ENCODE measurements at places on chromosomes 3 and 15.

DNA sequence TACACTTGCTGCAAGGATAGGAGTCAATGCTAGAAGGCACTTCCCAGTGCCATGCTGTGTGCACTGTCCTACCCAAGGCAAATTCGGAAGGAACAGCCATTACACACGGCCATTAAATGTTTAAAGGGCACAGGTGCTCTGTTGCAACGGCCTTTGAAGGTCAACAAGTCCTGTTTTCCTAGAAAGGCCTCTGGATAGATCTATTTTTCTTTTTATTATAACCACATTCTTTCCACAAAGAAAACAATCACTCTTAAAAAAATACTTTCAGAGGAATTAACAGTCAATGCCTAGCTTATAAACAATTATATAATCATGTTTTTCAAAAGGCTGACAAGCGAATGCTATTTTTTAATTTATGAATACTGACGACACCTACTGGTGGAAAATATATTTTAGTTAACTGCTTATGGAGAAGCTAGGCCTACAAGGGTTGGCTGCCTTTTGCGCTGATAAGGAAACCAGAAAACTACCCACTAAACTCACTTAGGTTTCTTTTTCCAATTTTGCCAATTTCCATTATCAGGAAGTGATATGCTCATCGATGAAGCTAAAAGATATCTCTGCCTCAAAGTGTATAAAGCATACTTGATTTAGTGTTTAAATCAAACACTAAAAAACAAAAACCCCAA lies 2.4 kb downstream of the ARHGEF3 start:
- DNase-seq: peak; percentile 40

DNA sequence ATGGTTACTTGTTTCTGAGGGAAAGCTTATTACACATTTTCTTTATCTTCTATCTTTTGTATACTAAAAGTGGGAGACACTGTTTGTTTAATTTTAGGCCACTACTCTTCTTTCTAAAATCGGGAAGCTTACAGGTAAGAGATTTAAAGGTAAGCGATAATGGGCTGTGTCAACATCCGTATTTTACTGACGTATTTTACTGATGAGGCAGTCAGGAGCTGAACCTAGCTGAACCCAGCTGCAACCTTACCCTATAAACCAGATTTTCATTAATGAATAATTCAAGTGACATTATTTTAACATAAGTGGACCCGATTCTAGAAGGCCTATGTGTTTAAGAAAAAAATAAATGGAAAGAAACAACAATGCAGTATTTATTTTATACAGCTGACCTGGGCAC lies 13.1 kb downstream of the PSMD6 start:
- no peak for DNase-seq

- DNase-seq: no peak
These were observed 254.5 kb upstream of the RORA start for GRCh38 chr15:61483599-61483998.

DNA sequence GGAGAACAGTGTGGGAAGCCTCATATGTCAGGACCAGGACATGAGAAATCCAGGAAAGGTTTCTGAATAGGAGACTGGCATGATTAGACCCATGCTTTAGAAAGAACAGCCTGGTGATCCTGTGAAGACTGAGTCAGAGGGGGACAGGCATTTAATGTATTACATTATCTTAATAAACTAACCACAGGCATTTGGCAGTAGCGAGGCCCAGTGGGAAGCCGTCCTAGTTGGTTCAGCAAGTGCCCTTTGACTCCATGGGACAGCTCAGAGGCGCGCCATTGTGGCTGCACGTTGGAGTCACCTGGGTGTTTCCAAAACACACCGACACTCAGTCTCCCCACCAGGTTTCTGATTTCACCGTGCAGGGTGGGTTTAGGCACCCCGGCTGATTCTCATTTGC lies 90.5 kb upstream of the DGKG start:
- no peak for DNase-seq

GRCh38 chr3:129100274-129100673 lies 21.3 kb downstream of the RAB43 start:
- DNase-seq: no peak

GRCh38 chr3:139935016-139935865 lies at the start of gene CLSTN2:
Gene CLSTN2, plus strand, starts transcription at chr3:139935185.
- peak; percentile 50 for DNase-seq

DNA sequence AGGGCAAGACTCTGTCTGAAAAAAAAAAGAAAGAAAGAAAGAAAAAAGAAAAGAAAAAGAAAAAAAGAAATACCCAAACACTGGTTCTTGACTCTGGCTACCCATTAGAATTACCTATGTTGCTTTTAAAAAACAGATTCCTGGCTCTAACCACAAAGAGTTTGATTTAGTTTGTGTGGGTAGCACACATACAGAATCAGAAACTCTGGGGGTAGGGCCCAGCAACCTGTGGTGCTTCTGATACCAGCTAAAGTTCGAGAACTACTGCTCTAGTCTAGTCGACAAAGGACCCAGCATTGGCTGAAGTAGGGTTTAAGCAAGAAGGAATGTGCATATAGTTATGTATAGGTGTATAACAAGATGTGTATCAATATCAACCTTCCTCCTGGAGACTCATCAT lies 392.7 kb downstream of the EFHB start:
- DNase-seq: no peak

DNA sequence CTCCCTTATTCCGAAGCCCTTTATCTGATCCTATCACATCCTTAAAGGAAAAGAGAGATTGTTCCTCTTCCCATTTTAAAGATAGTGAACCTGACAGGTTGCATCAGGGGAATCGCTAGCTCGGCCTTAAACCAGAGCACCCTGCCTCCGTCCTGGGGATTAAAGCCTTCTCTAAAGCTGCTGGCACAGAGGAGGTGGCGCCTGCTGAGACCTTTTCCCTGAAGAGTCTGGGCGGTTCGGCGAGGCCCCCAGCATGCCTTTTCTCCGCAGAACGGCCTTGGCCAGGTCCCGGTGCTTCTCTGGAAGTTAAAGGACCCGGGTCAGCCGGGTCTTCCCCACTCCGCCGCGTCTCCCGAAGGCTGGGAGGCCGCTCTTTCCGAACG lies 593 bp downstream of the FAM219B start:
- peak; percentile 46 for DNase-seq

DNA sequence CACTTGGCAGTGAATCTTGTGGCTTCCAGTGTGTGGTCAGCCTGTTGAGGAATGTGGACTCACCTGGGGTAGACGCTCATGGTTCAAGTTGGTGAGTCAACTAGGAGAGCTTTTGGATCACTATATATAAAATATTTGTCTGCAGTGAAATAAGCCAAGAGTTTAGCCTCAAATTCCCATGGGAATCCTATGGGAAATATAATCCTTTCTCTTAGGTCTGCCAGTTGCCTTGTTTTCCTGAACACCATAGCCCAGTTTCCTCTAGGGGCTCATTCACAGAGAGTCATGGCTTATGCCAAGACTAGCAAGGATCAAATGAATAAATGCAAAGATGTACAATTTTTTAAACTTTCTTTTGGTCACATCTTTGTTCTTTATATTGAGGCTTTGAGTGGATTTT lies 100.1 kb upstream of the NPHP3 start:
- no peak for DNase-seq

DNA sequence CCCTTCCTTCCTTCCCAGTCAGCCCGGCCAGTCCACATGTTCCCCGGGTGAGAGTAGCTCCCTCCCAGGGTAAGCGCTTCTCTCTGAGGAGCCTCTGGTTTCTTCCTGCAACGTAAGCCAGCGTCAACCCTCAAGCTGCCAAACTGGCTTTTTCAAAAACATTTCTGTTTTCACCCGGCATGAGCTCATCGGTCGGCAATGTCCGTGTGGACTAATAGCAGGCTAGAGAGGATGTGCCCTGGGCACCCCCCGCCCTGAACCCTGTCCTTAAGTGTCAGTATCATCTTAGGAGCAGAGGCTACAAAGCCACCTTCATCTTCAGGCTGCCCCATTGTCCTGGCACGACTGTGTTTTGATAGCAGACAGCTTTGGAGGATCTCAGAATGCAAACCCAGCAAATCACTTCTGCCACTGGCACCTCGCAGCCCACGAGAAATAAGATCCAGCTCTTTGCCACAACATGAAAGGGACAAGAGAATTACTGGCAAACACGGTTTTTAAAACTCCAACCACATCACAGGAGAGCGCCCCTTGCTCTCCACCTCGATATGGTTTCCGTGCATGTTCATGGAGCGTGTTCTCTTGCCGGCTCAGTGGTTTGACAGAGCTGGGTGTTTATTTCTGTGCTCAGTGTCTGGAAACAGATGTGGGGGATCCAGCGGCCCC lies 9.9 kb downstream of the ALDH1A3 start:
- no peak for DNase-seq

- DNase-seq: peak; percentile 37
These were observed 135.4 kb downstream of the RAB11A start for GRCh38 chr15:66004618-66005262.

GRCh38 chr15:40796041-40796440 lies 10.8 kb upstream of the ZFYVE19 start:
- DNase-seq: no peak

DNA sequence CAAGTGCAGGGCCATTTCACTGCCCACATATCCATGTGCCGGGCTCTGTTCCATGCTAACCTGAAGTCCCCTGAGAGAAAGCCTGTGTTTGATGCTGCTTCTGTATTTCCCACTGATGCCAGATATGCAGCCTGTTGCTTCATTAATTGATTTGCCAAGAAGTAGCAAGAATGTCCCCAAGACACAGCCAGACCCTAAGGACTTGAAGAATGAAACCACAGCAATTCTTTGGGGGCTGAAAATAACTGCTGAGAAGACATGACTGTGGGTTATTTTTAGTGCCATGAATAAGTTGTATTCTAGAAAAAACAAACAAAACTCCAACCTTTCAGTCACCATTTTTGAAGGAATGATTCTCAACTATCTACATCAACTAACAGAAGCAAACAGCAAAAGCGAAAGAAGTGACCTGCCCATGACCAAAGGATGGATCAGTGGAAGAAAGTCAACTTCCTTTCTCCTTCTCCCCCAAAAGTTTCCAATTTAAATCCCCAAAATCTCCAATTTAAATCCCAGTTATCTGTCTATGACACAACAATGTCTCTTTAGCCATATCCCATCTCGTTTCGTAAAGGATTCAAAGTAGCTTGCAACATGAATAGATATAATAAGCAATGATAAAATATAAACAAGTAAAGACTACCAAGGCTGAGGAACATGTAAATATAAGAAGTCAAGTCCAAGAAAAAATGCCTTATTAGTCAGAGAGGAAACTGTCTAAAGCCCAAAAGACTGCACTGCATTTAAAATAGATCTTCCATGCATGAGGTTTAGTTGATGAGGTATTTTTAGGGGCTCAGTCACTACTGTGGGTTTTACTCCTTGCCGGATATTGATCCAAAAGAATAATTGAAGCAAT lies 226.8 kb downstream of the DTWD1 start:
- DNase-seq: no peak

DNA sequence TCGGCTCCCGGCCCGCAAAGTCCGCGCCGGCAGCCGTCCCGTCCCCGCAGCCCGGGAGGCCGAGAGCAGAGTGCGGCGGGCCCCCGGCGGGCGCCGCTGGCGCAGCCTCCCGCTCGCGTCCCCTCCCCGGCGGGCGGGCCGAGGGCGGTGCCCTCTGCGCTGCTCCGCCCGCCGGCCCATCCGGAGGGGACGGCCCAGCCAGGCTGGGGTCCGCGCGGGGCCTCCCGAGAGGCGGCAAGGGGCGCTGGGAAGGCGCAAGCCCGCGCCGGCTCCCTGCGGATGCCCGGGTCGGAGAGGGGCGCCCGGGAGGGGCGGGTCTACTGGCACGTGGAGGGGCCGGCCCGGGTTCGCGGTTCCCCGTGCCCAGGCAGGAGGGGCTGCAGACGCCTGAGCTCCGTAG lies at the start of the genes CLCN2 and POLR2H:
Gene CLCN2 (minus strand): TSS at position 74 of the 400 bp plus-strand sequence. CDS start 126 bp downstream, outside the sequence.
Gene POLR2H (plus strand): TSS at position 179 of the 400 bp plus-strand sequence. CDS start 1,783 bp downstream, outside the sequence.
- no peak for DNase-seq

DNA sequence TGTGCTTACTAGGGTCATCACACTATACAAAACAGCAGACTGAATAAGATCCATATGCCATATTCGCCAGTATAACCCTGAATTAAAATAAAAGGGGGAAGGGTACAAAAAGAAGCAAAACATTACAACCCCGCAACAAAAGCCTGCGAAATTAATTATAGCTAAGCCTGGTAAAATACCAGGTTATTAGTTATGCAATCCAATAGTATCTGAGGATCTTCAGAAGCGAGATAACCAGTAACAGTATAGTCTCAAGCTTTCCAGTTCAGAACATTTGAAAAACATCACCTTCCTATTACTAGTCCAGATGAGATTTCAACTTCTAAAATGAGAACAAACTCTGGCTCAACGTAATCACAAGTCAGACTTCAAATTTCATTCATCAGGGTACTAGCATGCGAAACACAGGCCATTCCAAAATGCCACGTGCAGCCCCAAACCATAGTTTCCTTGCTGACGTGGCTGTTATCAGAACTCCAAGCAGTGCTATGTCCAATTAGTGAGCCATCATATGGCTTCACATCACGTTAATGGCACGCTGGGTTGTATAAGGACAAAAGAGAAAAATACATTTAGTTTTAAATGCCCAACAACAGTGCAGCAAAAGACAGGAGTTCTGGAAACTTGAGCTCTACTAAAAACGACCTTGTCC lies 1.1 kb downstream of the SSR3 start:
- no peak for DNase-seq

DNA sequence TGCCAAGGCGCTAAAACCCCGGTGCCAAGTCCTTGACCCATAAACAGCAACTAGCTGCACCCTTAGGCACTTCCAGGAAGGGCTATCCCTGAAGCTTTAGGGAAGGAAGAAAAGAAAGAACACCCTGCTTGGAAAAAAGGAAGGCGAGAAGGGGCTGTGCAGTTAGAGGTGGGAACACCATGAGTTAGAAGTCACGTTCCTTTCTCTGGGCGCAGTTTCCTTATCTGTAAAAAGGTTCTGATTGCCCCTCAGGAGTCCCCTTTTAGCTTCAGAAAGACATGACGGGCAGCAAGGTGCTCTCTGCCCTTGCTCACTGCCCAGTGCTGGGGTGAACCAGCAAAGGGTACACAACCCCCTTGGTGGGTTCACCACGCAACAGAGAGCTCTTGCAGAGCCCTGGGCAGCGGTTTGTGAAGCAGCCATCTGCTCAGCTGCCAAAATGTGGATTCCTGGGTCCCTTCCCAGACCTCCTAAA lies 798 bp downstream of the GCHFR start:
- DNase-seq: no peak

GRCh38 chr3:58544541-58544940 lies 7.6 kb upstream of the ACOX2 start:
- DNase-seq: no peak

- no peak for DNase-seq
These were observed 1.3 kb downstream of the NEDD4 start for GRCh38 chr15:55991802-55992768.

GRCh38 chr15:80514071-80514780 lies 110.0 kb downstream of the ARNT2 start:
- DNase-seq: no peak

- no peak for DNase-seq
These were observed 81.1 kb downstream of the CCK start for GRCh38 chr3:42184651-42185443.

DNA sequence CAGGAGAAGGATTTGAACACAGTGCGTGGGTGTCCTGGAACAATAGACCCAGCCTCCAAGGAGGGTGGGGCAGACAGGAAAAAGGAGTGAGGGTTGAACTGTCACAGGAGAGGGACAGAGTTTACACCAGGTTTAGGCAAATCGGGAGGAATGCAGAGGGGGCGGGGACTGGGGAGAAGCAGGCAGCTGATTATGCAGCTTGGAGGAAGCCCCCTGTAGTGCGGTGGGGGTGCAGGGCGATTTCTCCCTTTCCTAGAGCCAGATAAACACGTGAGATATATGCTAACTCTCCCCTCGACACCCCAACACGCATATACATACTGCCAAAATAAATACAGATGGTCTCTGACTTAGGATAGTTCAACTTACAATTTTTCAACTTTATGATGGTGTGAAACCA lies 108.6 kb upstream of the PRR20G start:
- DNase-seq: no peak

All from activated CD8-positive, alpha-beta T cell treated with anti-CD3 and anti-CD28 coated beads for 36 hours (primary cell).